ENCODE measurements at places on chromosomes 2 and 18.

DNA sequence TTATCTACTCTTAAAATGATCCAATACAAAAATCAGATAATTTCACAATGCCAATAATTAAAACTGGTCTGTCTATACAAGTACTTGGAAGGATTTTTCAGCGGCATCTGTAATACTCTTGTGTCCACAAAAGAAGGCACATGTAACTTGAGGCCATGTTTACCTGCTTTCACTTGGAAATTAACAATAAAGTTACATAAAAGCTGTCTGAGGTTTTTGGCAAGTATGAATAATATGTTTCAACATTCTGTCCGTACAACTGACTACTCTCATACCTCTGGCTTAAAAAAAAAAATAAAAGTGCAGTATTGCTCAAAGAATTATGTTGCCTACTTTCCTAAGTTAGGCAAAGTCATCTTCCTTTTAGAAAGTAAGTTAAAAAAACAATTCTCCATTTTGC is 253.6 kb downstream of the NBAS start:
- DNase-seq = no peak

DNA sequence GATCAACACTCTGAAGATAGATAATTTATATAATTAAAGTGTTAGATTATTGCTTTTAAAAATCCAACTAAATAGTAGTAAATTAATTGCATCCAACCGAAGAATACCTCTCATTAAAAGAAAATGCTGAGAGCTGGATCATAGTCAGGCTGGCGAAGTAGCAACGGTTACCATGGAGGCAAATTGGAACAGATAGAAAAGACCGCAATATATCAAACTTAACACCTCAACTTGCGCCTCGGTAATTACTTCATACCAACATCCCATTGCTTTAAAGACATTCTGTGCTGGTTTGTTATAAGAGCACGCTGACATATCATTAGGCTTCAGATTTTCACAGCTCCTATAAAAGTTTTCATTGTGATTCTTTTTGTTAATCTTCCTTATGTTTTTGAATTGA is 183.8 kb upstream of the ZC3H15 start:
- DNase-seq = no peak

GRCh38 chr2:173095356-173095755 is 19.7 kb downstream of the MAP3K20 start:
- DNase-seq = no peak

GRCh38 chr18:77155031-77155430 is 22.4 kb upstream of the MBP start:
- DNase-seq = no peak

DNA sequence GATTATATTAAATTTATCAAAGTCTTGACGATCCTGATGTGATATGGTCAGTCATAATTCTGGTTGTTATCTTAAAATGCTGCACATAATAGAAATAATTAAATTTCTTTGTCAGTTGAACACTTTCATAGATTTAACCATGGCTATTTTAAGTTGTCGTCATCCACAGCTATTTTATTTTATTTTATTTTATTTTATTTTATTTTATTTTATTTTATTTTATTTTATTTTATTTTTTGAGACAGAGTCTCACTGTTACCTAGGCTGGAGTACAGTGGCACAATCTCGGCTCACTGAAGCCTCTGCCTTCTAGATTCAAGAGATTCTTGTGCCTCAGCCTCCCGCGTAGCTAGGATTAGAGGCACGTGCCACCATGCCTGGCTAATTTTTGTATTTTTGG is 121.6 kb upstream of the MSH6 start:
- DNase-seq = no peak

- peak; percentile 31 for DNase-seq
These were observed 56.8 kb downstream of the ASXL2 start for GRCh38 chr2:25821225-25822056.

DNA sequence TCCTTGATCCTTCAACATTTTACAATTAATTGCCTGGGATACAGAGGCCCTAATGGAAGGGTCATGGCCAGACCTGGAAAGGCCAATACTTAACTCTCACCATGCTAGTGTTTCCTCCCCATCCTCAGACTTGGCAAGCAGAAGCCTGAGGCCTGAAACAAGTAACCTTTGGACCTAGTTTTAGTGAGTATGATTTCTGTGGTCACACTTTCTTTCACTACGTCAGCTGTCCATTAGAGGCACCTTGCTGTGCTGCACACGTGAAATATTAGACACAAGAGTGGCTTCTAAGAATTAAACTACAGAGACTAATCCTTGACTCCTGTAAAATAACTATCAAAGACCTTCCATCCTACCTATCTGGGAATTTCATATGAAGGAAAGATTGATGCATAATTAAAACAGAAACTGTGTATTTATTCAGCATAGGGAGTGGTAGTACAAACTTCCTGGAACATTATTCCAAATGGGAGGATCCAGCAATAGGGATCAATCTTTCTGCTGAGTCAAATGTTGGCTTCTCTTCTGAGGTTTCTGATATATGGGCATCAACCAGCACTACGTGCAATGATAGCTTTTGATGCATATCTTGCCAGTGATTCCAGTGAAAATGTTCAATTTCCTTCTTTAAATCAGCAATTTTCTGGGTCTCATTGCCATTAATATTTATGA is 249.7 kb downstream of the IKZF2 start:
- no peak for DNase-seq

GRCh38 chr2:106638580-106638979 is 151.4 kb downstream of the CD8B2 start:
- no peak for DNase-seq

- DNase-seq = no peak
These were observed 409.1 kb downstream of the TNS1 start for GRCh38 chr2:217593732-217594131.

GRCh38 chr18:45602926-45603325 is 12.3 kb upstream of the SLC14A2 start:
- peak; percentile 17 for DNase-seq

- no peak for DNase-seq
These were observed 27.7 kb upstream of the PTPN4 start for GRCh38 chr2:119731983-119732382.

DNA sequence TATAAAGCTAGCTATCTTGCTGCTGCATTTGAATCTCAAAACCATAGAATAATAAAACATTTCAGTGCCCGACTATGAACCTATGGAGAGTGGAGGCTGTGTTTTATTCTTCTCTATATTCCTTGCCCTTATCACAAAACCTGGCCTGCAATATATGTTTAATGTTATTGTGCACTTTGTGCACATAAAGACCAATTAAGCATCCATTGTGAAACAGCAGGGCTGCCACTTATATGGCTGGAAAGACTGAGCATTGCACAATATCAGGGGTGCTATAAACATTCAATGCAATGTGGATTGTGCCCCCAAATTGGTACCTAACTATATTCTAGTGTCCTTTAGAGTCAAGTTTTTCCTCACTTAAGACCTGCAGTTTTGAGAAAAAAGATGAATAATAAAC is 83.2 kb downstream of the RDH14 start:
- DNase-seq = no peak

- no peak for DNase-seq
These were observed 4.6 kb upstream of the ADD2 start for GRCh38 chr2:70772486-70773155.

- no peak for DNase-seq
These were observed 149.9 kb upstream of the TCF4 start for GRCh38 chr18:55737781-55738468.

DNA sequence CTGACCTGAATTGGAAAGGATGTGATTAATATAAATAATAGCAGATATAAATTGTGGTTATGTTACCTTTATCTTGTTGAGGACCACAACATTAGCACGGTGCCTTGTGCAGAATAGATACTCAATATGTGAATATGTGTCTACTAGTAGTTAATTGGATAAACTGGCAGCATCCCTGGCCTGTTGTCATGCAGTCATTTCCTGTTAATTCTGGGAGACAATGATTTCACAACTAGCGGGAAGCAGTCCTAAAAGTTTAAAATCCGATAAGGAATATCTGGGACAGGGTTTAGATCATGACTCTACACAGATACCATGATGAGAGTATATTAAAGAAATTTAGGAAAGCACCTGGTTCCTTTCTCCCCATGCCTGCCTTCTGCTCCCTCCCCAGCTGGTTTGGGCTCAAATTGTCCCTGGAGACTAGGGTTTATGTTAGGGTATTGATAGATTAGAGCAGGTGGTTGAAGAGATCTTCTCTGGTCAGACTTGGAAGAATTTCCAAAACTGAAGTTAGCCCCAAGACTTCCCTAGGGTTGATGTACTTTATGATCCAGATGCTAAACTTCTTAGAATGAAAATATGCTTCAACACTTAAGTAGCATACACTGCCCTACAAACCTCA is 32.8 kb downstream of the CYBRD1 start:
- no peak for DNase-seq

- DNase-seq = peak; percentile 21
These were observed 213.0 kb upstream of the CELF4 start for GRCh38 chr18:37778417-37779165.

DNA sequence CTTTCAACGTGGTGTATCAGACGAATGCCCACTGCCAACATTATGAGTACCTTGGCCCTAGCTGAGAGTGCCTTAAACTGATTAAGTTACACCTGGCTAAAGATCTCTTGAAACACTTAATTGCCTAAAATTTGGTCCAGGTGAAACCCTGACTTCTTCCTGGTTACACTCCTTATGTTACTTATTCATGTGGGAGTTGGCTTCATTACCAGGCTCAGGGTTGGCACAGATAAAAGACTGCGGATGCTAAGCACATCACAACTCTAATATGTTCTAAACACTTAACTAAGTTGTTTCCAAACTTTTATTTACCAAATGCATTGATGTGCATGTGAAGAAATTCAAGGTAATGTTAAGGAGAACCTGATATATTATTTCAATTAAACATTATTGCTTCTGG is 298.9 kb downstream of the TCF4 start:
- DNase-seq = no peak

DNA sequence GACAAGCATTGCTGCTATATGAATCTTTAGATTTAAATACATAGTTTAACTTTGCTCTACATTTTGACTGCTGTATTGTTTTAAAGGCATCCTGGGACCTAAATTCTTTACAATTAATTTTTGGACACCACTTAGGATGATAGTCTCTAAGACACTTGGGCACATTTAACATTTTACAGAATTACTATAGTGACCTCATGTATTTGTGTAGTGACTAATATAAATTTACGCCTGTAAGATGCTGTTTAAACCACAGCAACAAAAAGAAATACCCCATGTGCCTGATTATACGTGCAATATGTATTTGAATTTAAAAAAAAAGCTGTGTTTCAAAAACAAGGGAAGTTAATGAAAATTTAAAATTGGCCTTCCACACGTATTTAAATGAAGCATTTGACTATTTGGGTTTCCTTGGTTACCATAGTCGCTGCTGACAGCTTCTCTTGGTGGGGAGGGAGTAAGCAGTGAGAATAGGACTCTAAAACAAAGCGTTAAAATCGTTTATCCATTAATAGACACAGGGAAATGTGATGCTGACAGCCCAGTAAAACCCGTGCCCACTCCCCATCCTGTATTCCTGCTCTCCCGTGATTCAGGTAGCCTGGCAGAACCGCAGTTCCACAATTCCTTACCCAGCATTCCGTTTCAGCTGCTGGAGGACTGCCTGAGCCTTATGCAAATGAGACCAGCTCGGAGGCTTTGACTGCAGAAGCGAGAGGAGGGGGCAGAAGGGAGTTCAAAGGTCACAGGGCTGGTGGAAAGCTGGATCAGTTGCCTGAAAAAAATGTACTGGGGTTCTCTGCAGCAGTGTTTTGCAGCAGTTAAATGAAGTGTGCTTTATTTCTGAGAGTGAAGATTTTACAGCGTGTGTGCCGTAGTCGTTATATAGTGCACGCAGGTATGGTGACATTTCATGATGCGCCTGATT is 104.3 kb downstream of the CSRNP3 start:
- no peak for DNase-seq

DNA sequence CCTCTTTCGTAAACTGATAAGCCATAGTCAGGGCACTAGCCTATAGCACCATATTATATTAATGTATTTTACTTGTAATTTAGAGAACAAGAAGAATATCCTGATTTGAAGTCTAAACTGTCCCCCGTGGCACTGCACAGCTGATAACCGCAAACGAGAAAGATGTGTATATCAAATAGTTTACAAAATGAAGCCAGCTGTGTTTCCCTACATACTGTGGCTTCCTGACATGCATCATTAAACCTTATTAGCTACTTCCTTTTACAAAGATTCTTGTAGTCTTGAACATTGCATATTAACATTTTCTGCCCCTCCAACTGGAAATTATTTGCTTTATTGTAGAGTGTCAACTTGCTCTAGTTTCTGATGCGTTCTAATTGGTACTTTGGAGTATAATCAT is 153.5 kb upstream of the NFATC1 start:
- peak; percentile 30 for DNase-seq

GRCh38 chr2:242075168-242075567 is 205.6 kb downstream of the RTP5 start:
- DNase-seq = peak; percentile 94

DNA sequence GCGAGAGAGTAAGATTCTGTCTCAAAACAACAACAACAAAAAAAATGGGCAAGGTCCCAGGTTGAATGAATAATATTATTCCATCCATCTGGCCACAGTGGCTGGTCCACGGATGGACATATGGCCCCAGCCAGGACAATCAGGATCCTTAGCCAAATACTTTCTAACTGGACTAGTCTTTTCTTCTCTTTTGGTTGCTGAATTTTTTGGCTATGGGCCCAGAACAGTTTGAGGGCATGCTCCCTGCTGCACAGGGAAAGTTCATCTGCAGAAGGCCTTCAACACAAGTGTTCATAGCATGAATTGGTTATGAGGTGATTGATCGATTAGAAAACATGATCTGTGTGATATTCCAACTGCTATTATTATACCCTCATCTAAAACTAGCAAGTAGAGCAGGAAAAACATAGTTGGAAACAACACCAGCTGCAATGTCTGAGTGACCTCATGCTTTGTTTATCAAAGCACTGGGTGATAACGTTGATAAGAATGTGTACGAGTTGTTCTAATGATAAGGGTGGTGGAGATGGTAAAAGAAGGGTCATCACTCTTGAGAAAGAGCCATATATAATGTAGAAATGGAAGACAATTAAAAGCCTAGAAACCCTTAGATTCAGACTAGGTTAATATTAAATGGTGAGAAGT is 47.8 kb upstream of the RNF103 start:
- DNase-seq = no peak

DNA sequence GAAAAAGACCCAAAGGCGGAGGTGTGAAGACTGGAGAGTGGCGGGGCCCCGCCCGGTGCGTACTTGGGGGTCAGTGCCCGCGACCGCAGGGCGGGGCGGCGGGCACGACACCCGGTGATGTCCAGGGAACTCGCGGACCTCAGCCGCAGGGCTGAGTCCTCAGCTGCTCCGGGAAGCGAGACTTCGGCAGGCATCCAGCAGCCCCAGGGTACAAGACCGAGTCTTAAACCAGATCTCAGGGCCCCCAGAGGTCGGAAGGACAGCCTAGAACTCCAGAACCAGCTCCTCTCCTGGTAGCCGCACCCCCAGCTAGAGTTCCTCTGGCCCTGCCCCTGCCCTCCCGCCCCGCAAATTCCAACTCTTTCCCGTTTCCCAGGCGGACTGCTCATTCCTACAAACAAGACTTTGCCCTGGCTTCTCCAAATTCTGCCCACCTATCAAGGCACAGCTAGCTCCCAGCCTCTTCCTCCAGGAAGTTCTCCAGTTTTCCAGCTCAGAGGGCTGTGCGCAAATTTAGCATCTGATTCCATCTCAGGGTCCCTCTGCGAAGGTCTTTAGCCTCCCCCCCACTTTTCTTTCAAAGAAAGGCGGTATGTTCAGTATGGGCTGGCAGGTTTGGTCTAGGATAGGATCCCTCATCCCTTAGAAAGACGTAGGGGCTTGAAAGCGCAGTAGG is 26.0 kb upstream of the NOTO start:
- DNase-seq = peak; percentile 14

- peak; percentile 94 for DNase-seq
These were observed 47.0 kb downstream of the CYP27C1 start for GRCh38 chr2:127173057-127173456.

- DNase-seq = no peak
These were observed 70.2 kb upstream of the FSHR start for GRCh38 chr2:49224426-49225010.
